ENCODE measurements at places on chromosomes 1 and 21. TPM values are rescaled to one million over a fixed set of nuclear protein-coding genes. Genes with fewer than 3 reads are reported as not detected.

GRCh38 chr21:45598666-45599065 is 44.9 kb upstream of the PCBP3 start:
- H3K36me3 ChIP-seq: no peaks in the 10 kb centered on the region
- H3K4me1 ChIP-seq: peaks cover 5% of the 10 kb centered on the region
- H3K27ac ChIP-seq: no peak overlapping the region
- no peak overlapping the region for H3K4me3 ChIP-seq
- DNase-seq: no peak

GRCh38 chr1:12316331-12316730 is 86.5 kb downstream of the VPS13D start:
- H3K27ac ChIP-seq: peak overlapping the region; percentile 85
- peaks cover 59% of the 10 kb centered on the region for H3K36me3 ChIP-seq
- peaks cover 71% of the 10 kb centered on the region for H3K4me1 ChIP-seq
- DNase-seq: no peak
- no peaks in the 10 kb centered on the region for H3K27me3 ChIP-seq

DNA sequence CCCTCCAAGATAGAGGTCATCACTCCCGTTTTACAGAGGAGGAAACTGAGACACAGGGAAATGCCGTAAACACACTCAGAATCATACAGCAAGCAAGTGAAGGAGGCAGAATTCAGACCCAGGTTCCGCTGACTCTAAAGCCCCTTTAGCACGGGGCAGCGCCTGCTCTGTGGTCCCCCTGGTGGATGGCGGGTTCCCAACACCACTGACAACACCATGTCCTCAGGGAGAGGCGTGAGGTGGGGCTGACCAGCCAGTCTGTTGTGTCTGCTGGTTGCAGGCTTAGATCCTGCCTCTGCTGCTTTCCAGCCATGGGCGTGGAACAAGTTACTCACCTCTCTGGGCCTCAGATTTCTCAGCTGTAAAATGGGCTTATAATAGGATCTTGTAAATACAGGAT is 617.3 kb downstream of the MATN1 start:
- no peak overlapping the region for H3K27ac ChIP-seq
- H3K4me3 ChIP-seq: no peak overlapping the region
- H3K27me3 ChIP-seq: no peaks in the 10 kb centered on the region
- no peak for DNase-seq

DNA sequence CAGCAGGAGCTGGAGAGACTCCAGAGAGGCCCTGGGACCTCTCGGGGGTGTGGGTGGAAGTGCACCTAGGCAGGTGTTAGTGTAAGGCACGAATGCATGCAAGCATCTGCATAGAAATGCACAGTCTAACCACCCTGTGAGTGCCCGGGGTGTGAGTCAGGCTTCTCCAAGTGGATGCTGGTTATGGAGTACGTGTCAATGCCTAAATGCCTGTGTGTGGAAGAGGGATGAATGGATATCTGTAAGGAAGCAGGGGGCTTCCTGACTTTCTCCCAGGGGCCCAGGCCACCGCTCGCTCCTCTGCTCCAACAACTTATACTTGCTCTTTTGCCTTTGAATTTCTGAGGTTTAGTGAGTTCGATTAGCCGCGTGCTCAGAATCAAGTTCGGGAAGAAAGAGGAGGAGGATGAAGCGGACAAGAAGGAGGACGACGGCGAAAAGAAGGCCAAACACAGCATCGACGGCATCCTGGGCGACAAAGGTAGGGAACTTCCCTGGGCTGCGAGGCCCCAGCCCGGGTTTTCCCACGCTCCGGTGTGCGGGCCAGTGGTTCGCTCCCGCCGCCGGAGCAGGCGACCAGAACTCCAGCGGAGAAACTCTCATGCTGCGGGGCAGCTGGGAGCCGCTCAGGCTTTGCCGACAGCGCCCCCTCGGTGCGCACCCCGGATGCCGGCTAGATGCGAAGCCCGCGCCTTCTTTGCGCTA is 5.4 kb downstream of the PAX7 start:
- no peak overlapping the region for H3K4me3 ChIP-seq
- H3K27me3 ChIP-seq: peaks cover 78% of the 10 kb centered on the region
- DNase-seq: no peak
- H3K27ac ChIP-seq: no peak overlapping the region
- peaks cover 36% of the 10 kb centered on the region for H3K4me1 ChIP-seq

- DNase-seq: no peak
- peaks cover 20% of the 10 kb centered on the region for H3K4me1 ChIP-seq
- no peaks in the 10 kb centered on the region for H3K36me3 ChIP-seq
- H3K27me3 ChIP-seq: no peaks in the 10 kb centered on the region
These were observed 301.2 kb upstream of the ADGRL2 start for GRCh38 chr1:81499487-81499886.

Gene STXBP3
- 54.8 TPM for total RNA-seq

DNA sequence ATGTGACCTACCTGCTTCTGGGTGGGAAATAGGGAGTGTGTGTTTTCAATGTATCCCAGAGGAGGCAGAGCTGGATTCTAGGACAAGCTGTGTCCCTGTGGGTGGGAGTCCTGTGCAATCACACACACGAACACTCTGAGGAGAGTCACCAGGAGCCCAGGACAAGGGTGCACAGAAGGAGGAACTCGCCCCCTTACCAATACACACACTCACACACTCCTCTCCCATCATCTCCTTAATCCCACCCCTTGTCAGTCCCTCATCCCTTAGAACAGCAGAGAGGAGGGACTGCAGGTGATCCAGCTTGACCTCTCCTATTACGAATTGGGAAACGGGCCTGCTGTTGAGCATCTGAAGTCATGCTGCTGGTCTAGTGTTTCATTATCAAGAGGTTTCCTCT is 8.5 kb upstream of the MYBPHL start:
- H3K4me1 ChIP-seq: no peaks in the 10 kb centered on the region
- no peak overlapping the region for H3K4me3 ChIP-seq
- no peak overlapping the region for H3K27ac ChIP-seq
- DNase-seq: no peak
